Dorsolateral prefrontal cortex (tissue), 122 donors: ENCODE measurements at places on chromosomes 7 and 10.
A peak's percentile ranks its signal among the peaks of the same experiment; 100 is the strongest.

DNA sequence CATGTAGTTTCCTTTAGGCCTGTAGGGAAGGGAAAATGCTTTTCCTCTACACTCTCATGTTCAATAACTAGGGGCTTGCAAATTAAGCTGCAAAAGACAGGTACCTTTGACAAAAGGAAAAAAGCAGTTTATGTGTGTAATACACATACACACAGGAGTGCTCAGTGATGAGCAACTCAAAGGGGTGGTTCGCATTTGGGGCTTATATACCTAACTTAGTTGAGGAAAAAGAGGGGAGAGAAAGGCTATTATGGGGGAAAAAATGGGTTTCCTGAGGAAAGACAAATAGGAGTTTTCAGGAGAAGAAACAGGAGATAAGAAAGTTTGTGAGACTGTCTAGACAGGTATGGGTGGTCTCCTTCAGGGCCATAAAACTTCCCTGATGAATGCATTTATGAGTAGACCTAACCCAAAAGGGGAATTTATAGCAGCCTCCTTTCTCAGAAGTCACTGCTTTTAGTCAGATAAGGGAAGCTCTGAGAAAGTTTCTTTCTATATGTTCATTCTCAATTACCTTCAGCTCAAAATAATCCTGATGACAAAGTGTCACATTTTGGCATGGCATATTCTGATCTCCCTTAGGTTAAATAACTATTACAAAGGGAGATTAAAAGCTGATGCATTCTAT is 55.2 kb upstream of the EZH2 start:
- no peak for DNase-seq

GRCh38 chr10:119715628-119716505 is 10.0 kb upstream of the INPP5F start:
- no peak for DNase-seq

- DNase-seq: no peak
Measured at GRCh38 chr7:94245500-94245899, 149.2 kb upstream of the COL1A2 start.

DNA sequence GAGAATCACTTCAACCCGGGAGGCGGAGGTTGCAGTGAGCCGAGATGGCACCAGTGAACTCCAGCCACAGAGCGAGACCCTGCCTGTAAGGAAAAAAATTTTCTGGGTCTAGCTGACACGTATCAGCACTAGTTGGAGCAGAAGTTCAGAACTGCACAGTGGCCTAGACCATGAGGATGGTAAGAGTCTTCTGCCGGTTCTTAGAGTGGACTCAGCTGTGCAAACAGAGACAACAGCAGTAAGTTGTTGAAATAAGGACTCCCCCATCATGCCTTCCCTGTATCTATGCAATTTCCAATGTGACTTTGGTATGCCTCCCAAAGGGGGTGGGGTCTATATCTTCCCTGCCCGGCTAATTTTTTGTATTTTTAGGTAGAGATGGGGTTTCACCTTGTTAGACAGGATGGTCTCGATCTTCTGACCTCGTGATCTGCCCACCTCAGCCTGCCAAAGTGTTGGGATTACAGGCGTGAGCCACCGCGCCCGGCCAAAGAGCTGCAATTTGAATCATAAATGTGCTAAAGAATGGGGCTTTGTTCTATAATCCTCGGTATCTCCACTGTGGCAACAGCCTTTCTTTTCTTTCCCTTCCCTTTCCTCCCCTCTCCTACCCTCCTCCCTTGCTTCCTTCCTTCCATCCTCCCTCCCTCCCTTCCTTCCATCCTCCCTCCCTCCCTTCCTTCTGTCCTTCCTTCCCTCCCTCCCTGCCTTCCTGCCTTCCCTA is 14.5 kb upstream of the RNF216 start:
- DNase-seq: no peak

- no peak for DNase-seq
Measured at GRCh38 chr10:116151076-116151475, 121.9 kb downstream of the GFRA1 start.

DNA sequence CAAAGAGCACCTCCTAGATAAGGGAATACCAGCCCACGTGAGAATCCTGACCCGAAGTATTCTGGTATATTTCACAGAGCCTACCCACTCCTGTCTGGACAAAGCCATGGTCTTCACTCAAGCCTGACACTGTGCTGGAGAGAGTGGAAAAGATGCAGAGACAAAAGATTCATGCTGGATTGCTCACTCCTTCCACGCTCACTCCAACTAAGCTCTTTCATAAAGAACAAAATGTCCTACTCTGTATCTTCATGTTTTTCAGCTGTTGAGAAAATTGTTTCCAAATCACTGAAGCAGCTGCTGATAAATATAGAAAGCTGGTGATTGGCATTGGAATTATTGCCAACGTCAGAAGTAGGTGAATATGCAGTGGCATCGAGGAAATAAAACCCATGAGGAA is 106.0 kb downstream of the ABLIM1 start:
- no peak for DNase-seq

GRCh38 chr10:131954356-131954965 is 27.3 kb downstream of the BNIP3 start:
- no peak for DNase-seq

- no peak for DNase-seq
Measured at GRCh38 chr10:78804411-78805032, 264.2 kb upstream of the ZMIZ1 start.

- DNase-seq: no peak
Measured at GRCh38 chr10:52751337-52751736, 21.2 kb downstream of the MBL2 start.

- no peak for DNase-seq
Measured at GRCh38 chr10:1515780-1516491, 221.4 kb downstream of the ADARB2 start.

DNA sequence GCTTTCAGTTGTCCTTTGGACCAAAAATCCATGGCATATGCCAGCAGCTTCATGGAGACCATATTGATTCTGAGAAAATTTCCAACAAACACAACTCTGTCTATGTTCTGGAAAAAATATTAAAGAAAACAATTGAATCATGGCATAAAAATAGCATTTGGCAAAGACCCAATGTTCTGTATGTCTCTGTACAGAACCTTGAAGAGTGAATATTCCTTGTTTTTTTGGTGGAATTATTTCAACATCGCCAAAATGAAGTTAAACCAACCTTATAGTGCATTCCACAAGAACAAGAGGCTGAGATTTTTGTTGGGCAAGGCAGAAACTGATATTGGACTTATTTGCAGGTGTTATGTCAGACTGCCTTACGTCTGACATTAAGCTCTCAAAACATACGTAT is 53.3 kb upstream of the SLC16A12 start:
- DNase-seq: no peak

GRCh38 chr10:87739703-87740102 is 78.3 kb downstream of the ATAD1 start:
- no peak for DNase-seq

- no peak for DNase-seq
Measured at GRCh38 chr7:85226361-85227085, 39.7 kb upstream of the SEMA3D start.

GRCh38 chr10:24894309-24894708 is 58.1 kb downstream of the PRTFDC1 start:
- DNase-seq: no peak

- no peak for DNase-seq
Measured at GRCh38 chr10:62748386-62748785, 56.1 kb upstream of the ADO start.

DNA sequence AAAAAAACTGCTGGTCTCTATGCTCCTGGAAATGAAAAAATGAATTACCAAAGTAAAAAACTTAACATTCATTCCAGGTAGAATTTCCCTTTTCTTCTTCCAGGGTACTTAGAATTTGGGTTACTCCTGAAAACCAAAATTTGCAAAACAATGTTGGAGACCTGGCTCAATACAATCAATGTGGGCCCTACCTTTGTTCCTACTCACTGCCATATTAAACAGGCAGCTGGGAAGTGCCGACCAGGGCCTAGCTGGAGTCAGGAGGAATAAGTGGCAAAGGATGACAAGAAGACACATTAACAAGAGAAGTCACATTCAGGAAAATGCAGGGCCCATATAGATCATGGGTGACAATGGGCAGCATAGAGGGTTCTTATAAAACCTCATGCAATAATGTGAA is 6.4 kb upstream of the AGK start:
- no peak for DNase-seq

DNA sequence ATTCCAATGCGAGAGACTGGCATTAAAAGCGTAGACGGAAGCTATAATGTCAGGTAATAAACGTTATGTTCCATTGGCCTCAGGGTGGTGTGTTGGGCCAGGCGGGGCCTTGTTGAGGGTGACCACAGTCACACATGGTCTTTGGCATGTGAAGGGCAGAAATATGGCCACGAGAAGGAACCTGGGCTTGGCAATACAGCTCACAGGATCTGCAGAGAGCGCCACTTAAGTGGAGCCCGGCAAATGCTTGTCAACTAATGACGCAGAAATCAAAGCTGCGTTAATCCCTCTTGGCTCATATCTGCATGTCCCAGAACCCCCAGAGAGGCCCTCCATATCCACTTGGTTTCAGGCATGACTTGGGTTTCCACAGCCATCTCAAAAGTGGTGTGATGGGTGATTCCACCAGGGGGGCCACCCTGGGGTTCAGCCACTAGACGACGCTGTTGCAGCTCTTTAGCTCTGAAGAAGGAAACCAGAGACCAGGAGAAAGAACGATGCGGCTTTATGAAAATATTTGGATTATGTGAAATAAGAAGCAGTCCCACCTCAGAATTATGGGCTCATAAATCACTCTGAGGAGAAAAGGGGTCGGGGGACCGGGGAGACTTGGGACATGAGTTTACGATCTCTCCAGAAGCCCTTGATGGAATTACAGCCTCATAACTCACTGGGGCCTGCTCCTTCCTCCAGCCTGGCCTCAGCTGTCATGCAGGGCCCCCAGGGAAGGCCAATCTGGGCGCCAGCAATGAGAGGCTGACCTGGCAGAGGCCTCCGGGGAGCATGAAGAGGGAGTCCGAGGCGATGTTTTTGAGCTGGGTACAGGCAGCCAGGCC is 462.5 kb downstream of the PLXNA4 start:
- no peak for DNase-seq

- no peak for DNase-seq
Measured at GRCh38 chr7:151503902-151504714, 15.6 kb downstream of the RHEB start.

DNA sequence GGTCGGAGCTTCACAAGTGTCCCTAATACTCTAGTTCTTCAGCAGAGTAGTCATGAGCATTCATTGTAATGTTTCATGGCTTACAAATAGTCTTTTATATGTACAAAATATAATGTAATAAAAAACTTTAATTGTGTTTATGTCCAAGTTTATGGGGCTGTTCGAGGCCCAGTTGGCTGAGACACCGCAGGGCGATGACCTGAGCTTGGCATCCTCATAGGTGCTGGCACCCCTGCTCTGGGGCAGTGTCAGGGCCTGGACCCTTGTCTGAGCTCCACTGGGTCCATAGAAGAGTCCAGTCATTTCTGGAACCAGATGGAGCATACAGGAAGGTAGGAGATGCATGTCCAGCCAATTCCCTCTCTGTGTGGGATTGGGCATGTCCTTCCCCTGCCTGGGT is 12.9 kb upstream of the ZMIZ1 start:
- peak; percentile 11 for DNase-seq

DNA sequence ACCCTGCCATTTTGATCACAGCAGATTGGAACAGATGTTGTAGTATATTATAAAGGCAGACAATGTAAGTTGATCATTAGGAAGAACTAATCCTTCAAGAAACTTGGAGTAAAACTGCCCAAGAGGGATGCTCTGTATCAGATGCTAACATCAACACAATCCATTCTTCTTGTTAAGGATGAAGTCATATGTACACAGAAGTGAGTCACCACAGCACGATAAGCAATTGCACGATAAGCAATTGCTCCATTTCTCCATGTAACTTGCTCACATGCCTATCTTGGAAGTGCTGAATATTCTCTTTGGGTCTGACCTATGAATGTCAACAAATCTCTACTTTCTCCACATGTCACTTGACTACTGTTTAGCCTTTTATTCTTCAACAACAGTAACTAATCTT is 41.5 kb upstream of the DMTF1 start:
- no peak for DNase-seq

- DNase-seq: no peak
Measured at GRCh38 chr7:36276428-36277248, 113.0 kb upstream of the ANLN start.

DNA sequence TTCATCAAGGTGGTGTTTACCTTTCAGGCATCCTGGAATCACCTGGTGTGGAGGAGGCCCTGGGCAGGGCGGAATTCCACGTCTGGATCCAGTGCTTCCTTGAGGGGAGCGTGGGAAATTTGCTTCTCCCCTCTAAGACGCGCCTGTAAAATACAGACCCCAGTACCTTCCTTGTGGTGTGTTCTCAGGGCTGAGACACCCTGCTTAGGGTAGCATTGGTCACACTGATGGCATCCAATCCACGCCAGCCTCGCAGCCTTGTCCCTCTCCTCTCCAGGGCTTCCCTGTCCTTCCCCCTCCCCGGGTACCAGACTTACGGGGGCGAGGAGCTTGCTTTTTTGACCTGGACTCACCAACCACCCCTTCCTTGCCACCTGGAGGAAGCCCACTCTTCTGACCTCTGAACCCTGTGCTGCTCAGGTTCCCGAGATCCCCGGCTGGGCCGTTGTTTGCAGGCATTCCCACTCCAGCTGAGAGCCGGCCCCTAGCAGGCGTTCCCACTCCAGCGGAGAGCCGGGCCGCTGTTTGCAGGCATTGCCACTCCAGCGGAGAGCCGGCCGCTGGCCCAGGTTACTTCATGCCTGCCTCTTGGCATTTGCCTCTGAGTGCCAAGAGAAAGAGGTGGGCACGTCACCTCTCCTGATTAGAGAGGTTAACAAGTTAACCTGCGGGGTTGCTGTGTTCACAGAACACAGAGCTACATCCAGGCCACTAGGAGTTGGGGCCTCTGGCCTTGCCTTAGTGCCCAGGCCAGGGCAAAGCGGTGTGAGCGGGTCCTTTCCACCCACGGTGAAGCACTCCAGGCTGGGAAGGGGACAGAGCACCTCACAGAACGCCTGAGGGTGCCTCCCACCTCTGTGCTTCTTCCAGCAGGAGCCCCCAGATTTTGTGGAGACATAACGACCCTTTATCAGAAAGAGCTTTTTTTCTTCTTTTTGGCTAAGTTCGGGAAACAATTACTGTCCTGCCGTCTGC is 254.0 kb upstream of the PPP2R2D start:
- no peak for DNase-seq

DNA sequence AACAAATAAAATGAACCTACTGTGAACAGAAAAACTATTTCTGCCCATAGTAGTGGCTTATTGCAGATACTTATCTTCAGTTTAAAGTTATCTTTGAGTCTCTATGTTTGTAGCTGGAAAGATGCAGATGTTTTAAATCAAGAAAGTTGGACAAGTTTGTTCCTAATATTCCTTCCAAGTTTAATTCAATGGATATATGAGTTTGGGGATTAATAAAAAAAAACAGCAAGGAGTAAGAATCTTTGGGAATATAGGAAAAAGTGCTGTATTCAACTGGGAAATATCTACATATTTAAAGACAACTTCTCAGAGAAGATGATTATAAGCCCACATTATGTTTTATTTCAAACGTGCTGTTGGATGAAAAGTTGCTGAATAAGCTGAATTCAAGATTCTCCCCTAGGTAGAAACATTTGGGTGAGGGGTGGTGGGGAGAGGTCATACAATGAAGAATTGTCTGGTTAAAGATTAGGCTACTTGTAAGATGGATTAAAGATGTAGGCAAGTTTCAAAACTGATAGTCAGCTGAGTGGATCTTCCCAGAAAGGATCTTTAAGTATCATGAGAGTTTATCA is 1135.2 kb downstream of the CNTNAP2 start:
- no peak for DNase-seq

GRCh38 chr10:12357525-12358151 is 8.3 kb downstream of the CAMK1D start:
- no peak for DNase-seq
